ENCODE measurements at places on chromosomes 2 and 18.

DNA sequence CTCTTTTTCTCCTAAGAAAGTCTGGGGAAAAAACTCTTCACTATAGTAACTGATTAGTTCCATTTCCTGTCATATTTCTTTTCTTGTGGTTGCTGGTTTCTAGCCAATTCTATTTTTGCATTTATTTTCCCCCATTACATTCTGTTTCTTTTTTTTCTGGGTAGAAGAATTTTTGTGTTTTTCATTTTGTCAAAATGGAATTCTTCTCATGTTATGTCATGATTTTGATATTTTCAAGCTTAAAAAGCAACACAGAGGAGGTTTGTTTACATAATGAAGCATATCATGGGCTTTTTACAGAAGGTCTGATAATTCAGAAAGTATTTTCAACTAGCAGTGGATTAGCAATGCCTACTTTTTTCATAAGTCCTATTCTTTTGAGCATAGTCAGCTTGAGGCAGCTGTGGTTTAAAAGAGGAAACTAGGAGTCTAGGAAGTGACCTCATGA is 102.0 kb downstream of the MAP2 start:
- no peak for DNase-seq

GRCh38 chr2:166449439-166449838 is 44.6 kb downstream of the SCN7A start:
- no peak for DNase-seq

GRCh38 chr2:19355014-19355405 is 3.4 kb downstream of the OSR1 start:
- no peak for DNase-seq

DNA sequence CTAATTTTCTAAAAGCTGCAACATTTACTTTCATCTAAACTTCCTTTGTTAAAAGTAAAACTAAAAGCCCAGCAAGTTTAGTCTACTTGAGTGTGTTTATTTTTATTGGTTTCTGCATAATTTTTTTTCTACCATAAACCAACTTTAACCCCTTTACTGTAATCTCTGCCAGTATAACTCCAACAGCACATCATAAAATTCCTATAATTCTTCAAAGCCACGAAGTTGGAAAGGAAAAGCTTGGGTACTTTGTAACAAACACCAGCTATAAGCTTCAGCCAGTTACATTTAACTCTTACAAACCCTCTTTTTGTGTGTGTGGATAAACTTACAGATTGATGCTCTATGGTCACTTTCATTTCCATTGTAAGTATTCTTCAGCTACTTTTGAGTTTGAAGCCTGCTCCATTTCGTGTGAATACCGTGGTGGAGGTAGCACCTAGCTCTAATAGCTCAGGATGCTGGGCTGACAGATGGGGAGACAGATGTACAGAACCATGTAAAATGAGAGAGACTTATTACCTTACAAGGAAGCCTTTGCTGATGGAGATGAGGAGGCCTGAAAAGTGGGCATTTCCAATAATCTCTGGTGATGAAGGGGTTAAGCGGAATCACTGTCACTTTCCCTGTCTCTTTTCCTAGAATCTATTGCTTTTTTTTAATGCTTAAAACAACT is 42.5 kb downstream of the ZEB2 start:
- DNase-seq: no peak

DNA sequence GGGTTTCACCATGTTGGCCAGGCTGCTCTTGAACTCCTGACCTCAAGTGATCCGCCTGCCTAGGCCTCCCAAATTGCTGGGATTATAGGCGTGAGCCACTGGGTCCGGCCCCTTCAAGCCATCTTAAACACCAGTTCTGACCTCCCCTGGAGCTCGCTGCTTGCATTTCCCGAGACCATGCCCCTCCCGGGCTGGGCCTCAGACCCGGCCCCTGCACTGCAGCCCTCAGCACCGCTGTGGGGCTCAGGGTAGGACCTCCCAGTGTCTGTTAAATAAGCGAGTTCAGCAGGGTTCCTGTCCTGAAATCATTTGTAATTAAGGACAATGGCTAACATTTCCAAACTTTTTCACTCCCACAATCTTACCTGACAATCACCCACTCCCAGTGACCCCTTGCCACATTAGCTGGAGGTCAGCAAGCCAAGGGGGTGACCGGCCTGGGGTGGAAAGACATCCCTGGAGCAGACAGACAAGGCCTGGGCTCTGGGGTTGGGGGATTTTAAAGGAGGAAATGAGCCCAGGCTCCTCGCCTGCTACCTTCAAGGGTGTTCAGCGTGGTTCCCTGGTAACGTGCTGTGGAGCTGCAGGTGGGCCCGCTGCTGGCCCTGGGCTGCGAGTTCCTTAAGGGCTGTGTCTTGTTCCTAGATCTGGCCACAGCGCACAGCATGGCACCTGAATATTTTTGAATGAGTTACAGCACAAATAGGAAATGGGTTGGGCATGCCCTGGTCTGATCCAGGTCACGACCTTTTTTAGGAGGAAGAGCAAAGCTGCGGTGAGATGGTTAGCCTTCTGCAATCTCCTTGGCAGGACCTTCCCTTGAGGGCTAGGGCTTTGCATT is 15.1 kb downstream of the CYS1 start:
- DNase-seq: no peak

DNA sequence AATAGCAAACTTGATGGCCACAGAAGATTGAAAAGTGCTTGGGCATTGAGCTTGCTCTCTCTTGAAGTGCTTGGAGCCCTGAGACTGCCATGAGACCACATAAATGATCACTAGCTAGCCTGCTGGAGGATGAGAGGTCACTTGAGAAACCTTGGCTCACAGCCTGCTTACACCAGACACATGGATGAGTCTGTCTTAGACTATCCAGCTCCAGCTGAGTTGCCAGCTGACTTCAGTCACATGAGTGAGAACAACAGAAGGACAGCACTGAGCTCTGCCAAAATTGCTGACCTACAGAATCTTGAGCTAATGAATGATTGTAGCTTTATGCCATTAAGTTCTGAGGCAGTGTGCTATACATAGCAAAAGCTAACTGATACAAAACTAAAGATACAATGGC is 18.1 kb downstream of the NABP1 start:
- no peak for DNase-seq

GRCh38 chr18:1090758-1091157 is 186.1 kb downstream of the ADCYAP1 start:
- no peak for DNase-seq

DNA sequence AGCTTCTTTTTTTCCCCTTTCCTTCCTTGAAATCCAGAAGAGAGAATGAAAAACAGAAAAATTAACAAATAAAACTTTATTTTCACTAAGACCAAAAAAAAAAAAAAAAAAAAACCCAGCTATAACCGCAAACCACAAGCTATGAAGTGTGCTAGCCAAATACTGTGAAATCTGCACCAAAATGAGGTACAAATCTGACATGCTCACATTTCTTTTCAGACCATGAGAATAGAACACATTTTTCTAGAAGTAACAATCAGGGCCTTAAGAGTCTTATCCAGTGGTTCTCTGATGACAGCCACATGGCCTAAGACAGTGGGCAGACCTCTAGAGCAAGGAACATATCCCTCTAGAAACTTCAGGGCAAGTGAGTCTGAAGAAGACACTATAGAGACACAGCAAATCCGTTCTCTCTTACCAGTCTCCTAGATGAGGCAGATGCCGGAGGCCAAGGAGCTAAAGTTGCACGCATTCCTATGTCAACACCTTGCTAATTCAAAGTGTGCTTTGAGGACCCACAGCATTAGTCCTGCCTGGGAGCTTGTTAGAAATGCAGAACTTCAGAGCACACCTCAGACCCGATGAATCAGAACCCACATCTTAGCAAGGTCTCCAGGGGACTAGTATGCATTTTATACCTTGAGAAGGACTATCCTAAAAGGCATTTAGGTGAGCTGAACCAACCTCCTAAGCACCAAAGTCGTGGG is 317.1 kb downstream of the MYCN start:
- DNase-seq: no peak

- DNase-seq: no peak
Measured at GRCh38 chr2:36808386-36809068, 112.0 kb downstream of the VIT start.
